ENCODE measurements at places on chromosomes 5 and 9. TPM values are rescaled to one million over a fixed set of nuclear protein-coding genes. Genes with fewer than 3 reads are reported as not detected.

- DNase-seq, result no peak
Observed at GRCh38 chr9:99967457-99967856, 61.0 kb downstream of the STX17 start.

DNA sequence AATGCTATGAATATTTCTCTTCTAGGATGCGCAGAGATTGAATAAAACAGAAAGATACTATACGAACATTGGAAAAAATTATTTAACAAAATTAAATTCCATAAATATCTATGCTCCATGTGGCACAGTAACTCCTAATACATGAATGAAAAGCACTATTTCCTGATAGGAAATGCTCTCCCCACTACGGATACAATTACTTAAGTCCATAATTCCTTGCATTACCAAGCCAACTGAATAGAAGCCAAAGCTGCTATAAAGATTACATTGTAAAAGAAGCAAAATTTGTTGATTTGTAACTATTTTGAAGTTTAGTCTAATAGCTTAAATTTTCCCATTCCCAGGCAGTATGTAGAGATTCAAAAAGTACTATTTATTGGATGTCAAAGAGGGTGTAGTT lies 61.8 kb upstream of the SNX2 start:
- no peak for DNase-seq

DNA sequence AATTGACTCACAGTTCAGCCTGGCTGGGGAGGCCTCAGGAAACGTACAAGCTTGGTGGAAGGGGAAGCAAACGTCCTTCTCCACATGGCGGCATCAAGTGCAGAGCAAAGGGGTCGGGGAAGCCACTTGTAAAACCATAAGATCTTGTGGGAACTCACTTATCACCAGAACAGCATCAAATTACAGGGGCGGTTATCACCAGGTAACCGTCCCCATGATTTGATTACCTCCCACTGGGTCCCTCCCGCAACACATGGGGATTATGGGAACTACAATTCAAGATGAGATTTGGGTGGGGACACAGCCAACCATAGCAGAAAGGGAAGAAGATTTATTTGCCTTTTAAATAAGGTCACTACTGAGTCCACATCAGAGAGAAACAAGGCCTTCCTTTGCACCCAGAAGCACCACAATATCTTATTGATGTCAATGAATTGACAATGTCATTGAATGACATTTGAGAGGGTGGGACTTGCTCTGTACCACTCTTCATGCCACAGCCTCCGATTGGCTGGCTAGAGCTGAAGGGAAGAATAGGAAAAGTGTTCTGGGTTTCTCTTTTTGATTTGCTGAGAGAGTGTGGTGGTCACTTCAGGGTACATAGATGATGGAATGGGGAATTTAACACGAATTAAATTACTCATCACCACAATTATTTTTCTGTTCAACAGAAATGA lies 11.0 kb downstream of the SKP2 start:
- DNase-seq, result no peak

- no peak for DNase-seq
Observed at GRCh38 chr5:90888511-90889324, 330.1 kb downstream of the ADGRV1 start.

- DNase-seq, result no peak
Observed at GRCh38 chr9:87716141-87716540, 9.8 kb upstream of the CTSL start.

GRCh38 chr9:126299706-126300276 lies 26.8 kb upstream of the MVB12B start:
- no peak for DNase-seq

- no peak for DNase-seq
Observed at GRCh38 chr5:132760601-132761317, 13.5 kb downstream of the CCNI2 start.

- no peak for DNase-seq
Observed at GRCh38 chr5:133383580-133383939, 228.8 kb downstream of the FSTL4 start.

DNA sequence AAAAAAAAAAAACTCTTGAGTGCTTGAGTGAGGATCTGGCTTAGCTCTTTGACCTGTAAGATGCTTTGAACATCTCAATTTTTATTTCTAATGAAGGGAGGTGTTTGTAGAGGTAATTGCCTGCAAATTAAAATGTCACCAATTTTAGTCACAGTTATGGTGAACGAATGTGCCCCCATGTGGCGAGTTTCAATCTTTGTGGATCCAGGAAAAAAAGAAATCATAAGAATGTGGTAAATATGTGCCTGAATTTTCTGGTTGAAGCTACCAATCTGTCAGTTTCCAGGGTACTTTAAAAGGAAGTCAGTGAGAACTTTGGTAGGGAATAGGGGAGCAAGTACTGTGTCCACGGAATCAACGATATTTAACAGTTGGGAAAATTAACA lies 1772.4 kb upstream of the CDH9 start:
- DNase-seq, result no peak

DNA sequence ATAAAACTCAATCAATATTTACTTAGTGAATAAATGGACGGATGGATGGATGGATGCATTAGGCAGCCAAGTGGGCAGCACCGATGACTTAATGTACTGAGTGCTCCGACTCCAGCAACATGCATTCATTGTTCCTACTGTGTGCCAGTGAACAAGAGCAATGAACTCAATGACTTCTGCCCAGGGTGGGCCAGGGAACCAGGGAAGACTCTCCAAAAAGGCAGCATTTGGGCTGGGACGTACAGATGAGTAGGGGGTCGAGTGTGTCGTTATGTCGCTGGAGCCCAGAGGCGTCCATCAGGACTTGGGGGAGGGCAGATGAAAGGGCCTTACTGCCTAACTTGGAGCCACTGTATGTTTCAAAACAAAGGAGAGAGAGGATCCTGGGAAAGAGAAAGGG lies 126.4 kb downstream of the KCNIP1 start:
- no peak for DNase-seq

GRCh38 chr5:111063709-111064322 lies 7.7 kb upstream of the TSLP start:
- no peak for DNase-seq

- DNase-seq, result no peak
Observed at GRCh38 chr5:129508606-129509005, 48.5 kb downstream of the ADAMTS19 start.

DNA sequence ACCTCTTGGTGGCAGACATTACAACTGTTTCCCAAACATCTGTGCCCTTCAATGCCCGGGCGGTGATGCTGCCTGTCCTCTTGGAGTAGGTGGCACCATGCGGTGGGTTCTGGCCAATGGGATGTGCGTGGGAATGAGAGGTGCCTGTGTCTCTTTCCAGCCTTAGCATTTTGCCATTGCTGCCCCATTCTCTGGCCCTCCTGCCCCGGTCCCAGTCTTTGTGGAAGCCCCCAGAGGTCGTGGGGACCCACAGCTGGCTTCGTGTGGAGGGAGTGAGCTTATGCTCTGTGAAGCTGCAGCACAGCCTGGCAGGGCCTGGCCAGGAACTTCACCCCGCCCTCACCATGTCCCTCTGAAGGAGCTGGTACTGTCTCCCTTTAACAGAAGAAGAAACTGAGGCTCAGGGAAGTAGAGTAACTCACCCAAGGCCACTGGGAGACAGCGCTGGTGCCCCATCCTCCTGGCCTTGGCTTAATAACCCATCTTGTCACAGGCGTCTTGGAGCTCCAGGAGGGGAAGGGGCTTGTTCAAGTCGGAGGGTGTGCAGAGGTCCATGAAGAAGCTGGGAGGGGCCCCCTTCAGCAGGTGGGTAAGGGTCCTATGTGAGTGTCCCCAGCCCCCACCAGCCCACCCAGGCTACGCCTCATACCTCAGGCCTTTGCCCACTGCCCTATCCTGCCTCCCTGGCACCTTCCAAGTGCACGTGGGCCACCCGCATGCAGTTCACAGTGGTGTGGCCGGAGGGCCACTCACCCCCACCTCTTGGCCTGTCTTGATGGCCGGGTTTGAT lies 173.6 kb downstream of the GAPVD1 start:
- no peak for DNase-seq

DNA sequence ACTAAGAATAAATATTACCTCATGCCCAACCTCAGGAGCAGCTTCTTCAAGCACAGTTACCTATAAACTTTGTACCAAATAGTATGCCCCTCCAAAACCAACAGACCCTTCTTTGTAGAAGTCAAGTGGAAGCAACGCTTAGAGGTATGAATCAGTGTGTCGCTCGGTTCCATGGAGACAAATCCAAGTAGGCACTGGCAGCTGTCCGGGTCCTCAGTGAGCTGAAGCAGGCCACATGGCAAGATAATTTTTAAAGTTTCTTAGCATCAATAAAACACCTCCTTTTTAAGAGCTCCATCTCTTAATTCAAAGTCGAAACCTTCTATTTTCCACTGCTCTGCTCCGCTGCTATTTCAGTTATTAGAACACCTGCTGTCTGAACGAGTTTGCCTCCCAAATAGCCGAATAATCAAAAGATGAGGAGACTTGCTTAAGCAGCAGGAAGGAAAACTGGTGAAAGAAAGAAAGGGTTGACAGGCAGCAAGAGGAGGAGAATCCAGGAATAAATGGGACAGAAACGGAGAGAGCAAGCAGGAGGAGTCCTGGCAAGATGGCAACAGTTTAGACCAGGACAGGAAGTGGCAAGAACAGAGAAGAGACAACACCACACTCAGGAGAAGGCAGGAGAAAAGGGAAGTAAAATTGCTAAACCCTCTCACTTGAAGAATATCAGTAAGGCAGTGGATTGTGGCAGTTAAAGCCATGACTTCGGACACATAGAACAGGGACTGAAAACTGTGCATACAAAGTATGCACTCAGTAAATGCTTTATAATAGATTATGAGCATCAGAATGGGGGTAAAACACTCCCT lies 65.0 kb downstream of the PPP2R2B start:
- no peak for DNase-seq

DNA sequence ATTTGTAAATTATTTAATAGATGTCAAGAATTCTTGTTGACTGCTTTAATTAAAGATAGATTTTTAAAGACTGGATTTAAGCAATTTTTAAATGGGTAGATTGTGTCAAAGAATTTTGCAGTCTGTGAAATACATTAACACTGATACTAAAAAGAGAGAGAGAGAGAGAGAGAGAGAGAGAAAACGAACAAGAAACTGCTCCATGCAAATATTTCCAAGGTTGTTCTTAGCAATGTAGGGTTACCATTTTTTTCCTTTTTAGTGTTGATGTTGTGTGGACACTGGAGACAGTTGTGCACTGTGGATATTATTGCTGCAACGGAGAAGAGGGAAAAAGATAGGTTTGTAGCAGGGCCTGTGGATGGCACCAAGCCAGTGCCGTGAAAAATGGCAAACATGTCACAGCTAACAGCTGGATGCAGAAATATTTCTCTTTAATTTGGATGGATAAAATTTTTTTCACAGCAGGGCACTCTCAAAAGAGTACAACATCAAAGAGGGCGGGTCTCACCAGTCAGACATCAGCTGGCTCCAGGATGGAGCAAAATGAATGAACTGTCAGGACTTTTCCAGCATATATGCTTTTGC lies 58.2 kb downstream of the PRDM6 start:
- no peak for DNase-seq

- DNase-seq, result no peak
Observed at GRCh38 chr5:145511351-145511750, 323.8 kb downstream of the PRELID2 start.

GRCh38 chr5:146474065-146474464 lies 26.9 kb downstream of the TCERG1 start:
- DNase-seq, result no peak

Gene CNTFR
- 59.9 TPM for polyA plus RNA-seq

Gene FRMPD1
- polyA plus RNA-seq, result 0.72 TPM

Gene ASPN
- polyA plus RNA-seq, result 8.5 TPM

Gene ABLIM3
- polyA plus RNA-seq, result 1.2 TPM

Gene HRCT1
- 0.61 TPM for polyA plus RNA-seq

Gene PRDM9
- not detected for polyA plus RNA-seq
